Cardiac septum (tissue), 1 donor: ENCODE measurements at places on chromosomes 13 and 19. TPM values are rescaled to one million over a fixed set of nuclear protein-coding genes. Genes with fewer than 3 reads are reported as not detected.

Gene FUT1
- total RNA-seq, result 1.6 TPM

Gene TEX26
- total RNA-seq, result not detected

Gene SPACA4
- total RNA-seq, result not detected

Gene SERP2
- 7.9 TPM for total RNA-seq

Gene RPL18
- 437 TPM for total RNA-seq

Gene S1PR2
- total RNA-seq, result 3.6 TPM

Gene MEDAG
- 11.7 TPM for total RNA-seq

Gene LILRB4
- 1.2 TPM for total RNA-seq

Gene PRSS57
- not detected for total RNA-seq

Gene GPR108
- 22.5 TPM for total RNA-seq

Gene OLFM4
- total RNA-seq, result 0.65 TPM

Gene ZNF540
- 4.5 TPM for total RNA-seq

Gene FXYD1
- total RNA-seq, result 613 TPM

Gene MAP2K2
- 107 TPM for total RNA-seq

Gene RNASEH2A
- total RNA-seq, result 4.4 TPM

Gene EID2B
- 2.8 TPM for total RNA-seq

Gene LYL1
- 9.4 TPM for total RNA-seq

Gene SIGLEC9
- total RNA-seq, result 1.4 TPM

Gene PSG3
- total RNA-seq, result not detected

Gene OR7D2
- total RNA-seq, result not detected

Gene SETDB2
- 11.2 TPM for total RNA-seq

Gene GFY
- total RNA-seq, result not detected

Gene ZNF98
- total RNA-seq, result not detected

Gene RASL11A
- total RNA-seq, result 4.7 TPM

Gene EDNRB
- total RNA-seq, result 21.7 TPM

Gene PEAK3
- total RNA-seq, result 0.19 TPM

Gene RYR1
- total RNA-seq, result 1.3 TPM

Gene GPR12
- not detected for total RNA-seq

Gene CATSPERD
- not detected for total RNA-seq

Gene RASAL3
- total RNA-seq, result 1.7 TPM

Gene TSHZ3
- total RNA-seq, result 5.2 TPM

Gene FUT3
- total RNA-seq, result not detected

Gene IZUMO1
- 0.83 TPM for total RNA-seq

Gene NCAN
- total RNA-seq, result not detected

Gene EGLN2
- total RNA-seq, result 48.4 TPM

Gene BCL3
- 41.5 TPM for total RNA-seq

Gene CYP2F1
- total RNA-seq, result not detected

Gene ZFP14
- 3.2 TPM for total RNA-seq

Gene IFI30
- 14.6 TPM for total RNA-seq

Gene RASGRP4
- 1.5 TPM for total RNA-seq

Gene RASIP1
- total RNA-seq, result 13.6 TPM

Gene FGF22
- not detected for total RNA-seq

Gene RNF17
- total RNA-seq, result not detected

Gene GNA15
- total RNA-seq, result 1.9 TPM

Gene MUC16
- total RNA-seq, result 0.03 TPM

Gene ADPRHL1
- total RNA-seq, result 480 TPM

Gene XPO4
- 49.5 TPM for total RNA-seq

Gene PTGER1
- total RNA-seq, result not detected

Gene KASH5
- not detected for total RNA-seq

Gene LRFN3
- total RNA-seq, result 8.8 TPM

Gene CPB2
- total RNA-seq, result not detected

Gene TTC9B
- total RNA-seq, result not detected

Gene SHISA7
- not detected for total RNA-seq

Gene DNAAF3
- 3.4 TPM for total RNA-seq

Gene TMEM150B
- total RNA-seq, result 0.62 TPM

Gene ICAM5
- total RNA-seq, result 0.67 TPM

Gene GET3
- total RNA-seq, result 58.4 TPM

Gene SYNE4
- 0.13 TPM for total RNA-seq
